ENCODE measurements at places on chromosomes 2 and 18.

- no peak for DNase-seq
Measured at GRCh38 chr18:64017870-64018269, 48.0 kb downstream of the SERPINB8 start.

DNA sequence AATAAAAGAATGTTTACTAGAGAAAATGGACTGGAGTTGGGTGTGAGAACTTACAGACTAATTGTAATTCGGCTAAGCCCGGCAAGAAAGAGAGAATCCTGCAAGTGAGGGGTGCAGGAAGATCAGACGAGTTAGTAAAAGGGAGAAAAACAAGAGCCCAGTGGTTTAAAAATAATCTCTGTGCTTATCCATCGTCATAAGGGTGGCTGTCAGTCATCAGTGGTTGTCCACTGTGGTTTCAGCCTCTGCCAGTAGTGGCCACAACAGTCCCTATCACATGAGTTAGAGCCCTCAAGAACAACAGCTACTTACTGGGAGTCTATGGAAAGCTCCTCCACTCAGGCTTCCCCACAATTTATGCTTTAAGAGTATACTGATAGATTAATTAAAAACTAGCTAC lies 239.8 kb downstream of the SETBP1 start:
- DNase-seq: no peak

DNA sequence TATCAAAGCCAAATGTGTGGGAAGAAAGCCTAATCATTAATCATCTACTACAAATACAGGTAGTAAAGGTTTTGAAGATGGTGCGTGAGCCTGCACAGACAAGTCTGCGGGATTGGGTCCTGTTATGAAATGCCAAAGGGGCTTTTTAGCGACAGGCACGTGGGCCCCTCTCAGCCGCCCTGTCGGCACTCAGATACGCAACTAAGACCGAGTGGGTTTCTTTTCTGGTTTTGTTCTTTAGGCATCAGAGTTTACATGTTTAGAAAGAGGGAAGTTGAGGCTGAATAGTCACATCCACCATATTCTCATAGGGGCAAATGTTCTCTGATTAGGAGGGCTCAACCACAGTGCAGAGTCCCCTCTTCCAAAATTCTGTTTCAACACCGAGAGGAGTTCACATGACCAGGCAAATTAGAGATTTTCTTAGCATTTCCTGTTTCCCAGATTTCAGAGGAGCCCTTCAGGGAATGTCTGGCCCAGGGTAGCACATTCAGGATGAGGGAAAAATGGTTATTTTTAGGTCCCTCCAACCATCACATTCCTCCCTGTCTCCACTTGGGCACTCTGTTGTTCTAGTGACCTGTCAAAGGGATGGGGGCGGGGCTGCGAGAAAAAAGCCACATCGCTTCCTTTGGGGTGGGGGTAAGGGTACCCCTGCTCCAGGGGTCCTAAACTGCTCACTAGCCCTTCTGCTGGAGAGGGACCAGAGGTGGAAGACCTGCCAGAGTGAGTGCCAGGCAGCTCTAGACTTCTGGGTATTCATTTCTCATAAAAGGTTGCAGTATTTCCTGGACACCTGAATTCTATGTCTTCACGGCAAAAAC lies 159.2 kb downstream of the BCL2 start:
- DNase-seq: no peak

DNA sequence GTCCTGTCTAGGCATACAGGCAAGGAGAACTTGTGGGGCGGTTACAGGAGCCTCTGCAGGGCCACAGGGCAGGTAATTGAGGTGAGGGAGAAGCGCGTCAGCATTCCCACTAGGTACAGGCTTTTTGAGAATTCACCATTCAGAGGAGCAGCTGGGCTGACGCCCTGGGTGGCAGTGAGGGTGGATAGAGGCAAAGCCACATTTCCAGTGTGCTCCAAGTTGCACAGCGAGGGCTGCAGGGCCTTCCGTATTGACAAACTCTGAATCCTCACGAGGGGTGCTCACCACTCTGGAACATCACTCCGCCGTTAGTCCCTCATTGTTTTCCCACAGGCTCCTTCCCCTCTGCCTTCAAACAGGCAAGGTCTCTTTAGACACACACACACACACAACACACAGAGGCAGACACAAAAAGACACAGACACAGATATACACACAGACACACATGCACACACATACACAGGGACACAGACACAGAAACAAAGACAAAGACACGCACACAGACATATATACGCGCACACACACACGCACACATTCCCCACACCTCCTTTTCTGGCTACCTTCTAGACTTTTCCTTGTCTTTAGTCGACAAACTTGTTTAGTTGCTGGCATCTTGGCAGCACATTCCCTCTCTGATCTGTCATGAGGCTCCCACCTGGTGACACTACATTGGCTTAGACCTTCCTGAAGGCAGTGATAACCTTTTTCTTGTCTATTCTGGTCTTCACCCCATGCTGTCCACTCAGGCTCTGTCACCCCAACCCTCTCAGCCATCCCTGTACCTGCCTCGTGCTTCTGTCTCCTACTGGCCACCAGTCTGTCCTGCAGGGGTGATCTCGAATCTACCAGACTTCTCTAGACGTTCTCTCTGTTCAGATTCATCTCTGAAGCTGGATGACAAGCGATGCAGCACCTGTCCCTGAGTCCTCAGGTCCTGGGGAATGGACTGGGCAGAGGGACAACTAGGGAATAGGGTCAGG lies 136.8 kb downstream of the ALPK2 start:
- DNase-seq: no peak

GRCh38 chr2:38632980-38633379 lies 30.3 kb upstream of the HNRNPLL start:
- DNase-seq: no peak

DNA sequence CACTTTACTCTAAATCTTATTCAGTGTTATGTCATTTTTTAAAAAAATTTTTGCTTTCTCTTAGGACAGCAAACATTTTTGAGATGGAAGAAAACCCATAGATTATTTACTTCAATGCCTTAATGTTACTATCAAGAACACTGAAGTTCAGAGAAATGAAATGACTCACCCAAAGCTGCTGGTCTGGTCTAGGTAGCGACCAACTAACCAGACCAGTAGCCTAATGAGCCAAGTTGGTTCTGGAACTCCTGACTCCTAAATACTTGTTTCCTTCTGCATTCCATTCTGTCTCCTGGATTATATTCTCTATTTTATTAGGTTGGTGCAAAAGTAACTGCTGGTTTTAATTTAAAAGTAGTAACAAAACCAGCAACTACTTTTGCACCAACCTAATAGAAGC lies 35.4 kb downstream of the SLC8A1 start:
- no peak for DNase-seq

DNA sequence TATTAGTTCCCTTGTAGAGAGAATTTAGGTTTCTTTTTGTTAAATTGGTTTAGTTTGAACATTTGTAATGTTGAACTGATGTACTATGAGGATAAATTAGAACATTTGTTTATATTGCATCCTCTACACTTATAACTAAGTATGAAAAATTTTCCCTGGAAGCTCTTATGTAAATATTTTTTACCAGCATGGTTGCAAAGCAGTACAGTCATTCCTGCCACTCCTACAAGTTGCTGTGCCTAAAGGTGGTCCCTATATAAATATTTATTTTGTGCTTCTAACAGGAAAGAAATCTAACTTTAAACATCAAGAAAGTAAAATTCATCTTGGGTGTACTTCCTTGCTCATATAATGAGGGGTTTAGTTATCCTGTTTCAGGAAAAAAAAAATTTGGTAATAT lies 14.2 kb downstream of the TWSG1 start:
- no peak for DNase-seq

GRCh38 chr2:54907663-54908062 lies 142.6 kb downstream of the RTN4 start:
- DNase-seq: no peak

DNA sequence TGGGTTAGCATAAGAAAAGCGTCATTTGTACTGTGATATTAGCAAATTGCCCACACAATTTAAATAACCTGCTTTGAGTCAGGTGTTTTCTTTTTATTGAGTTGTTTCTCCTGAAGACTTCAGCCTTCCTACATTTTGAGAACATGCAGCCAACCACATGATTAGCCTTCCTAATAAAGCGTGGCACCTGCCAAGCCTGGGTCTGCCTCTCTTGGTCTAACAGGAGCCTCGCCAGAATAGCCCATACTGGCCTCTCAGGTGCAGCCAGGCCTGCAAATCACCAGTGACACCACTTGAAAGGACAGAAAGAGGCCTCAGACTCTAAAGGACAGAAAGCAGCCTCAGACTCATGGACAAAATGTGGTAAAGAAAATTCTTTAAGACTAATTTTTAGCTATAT lies 653.8 kb downstream of the BCL11A start:
- no peak for DNase-seq

- DNase-seq: no peak
Measured at GRCh38 chr2:176614930-176615329, 345.7 kb downstream of the MTX2 start.

DNA sequence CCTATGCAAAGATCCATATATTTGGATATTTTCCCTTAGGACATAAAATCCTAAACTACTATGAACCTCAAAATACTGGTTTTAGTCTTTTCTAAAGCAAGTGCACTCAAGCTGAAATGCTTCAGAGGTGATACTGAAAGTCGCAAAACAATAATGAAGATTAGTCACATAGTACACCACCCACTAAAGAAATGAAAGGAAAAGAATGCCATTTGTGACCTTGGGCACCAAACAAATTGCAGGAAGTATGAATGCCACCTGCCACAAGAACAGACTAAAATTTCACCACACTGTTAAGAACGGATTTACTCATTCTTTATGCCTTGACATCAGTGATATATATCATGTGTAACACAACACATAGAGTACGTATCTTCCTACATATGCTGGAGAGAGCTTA lies 161.5 kb downstream of the ZNF521 start:
- no peak for DNase-seq

DNA sequence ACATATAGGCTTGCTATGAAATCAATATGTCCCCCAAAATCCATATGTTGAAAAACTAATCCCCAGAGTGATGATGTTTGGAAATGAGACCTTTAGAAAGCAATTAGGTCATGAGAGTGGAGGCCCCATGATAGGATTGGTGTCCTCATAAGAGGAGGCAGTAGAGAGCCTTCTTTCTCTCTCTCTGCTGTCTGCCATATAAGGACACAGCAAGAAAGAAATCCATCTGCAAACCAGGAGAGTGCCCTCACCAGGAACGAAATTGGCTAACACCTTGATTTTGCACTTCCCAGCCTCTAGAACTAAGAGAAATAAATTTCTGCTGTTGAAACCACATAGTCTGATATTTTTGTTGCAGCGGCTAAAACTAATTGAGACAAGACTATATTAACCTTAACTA lies 89.5 kb downstream of the NBAS start:
- no peak for DNase-seq

DNA sequence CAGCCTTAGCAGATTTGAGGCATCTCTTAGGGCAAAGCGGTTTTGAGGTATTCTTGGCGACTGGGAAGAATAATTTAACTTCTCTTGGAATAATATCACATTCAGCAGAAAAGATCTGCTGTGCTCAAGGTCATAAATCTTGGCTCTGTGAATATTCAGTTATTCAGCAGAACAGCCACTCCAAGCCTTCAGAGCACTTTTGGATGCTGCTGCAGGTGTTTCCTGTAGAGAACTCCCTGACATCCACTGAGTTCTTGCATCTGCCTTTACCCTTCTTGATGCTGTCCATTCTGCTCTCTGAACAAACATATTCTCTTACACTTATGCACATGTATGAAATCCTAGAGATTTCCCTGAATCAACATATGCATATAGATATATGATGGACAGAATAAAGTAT lies 390.3 kb downstream of the NRXN1 start:
- DNase-seq: no peak

- no peak for DNase-seq
Measured at GRCh38 chr2:105296017-105296611, 33.4 kb downstream of the TGFBRAP1 start.

- no peak for DNase-seq
Measured at GRCh38 chr18:9861157-9861556, 24.6 kb upstream of the TXNDC2 start.

GRCh38 chr2:222912117-222912516 lies 51.3 kb downstream of the ACSL3 start:
- no peak for DNase-seq

GRCh38 chr2:191178806-191179514 lies 28.2 kb upstream of the STAT4 start:
- DNase-seq: no peak

- DNase-seq: no peak
Measured at GRCh38 chr2:199228887-199229819, 228.6 kb downstream of the SATB2 start.

DNA sequence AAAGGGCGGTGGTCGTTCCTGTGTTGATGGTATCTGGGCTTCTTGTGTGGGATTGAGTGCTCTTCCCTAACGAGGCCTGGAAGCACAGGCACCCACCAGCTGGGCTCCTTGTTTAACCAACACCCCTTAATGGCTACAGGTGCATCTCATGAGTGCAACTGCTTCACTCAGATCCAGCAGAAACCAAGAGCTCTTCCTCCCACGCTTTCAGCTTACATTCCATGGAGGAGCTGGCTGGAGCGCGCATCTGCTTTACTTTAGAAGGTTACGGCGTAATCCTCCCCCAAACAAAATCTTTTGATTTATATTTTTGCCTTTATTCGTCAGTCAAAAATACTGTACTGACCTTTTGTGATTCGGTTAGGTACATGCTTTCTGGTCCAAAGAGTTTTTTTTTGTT lies 174.7 kb downstream of the LTBP1 start:
- DNase-seq: no peak

GRCh38 chr2:8538531-8538930 lies 143.3 kb upstream of the ID2 start:
- no peak for DNase-seq

DNA sequence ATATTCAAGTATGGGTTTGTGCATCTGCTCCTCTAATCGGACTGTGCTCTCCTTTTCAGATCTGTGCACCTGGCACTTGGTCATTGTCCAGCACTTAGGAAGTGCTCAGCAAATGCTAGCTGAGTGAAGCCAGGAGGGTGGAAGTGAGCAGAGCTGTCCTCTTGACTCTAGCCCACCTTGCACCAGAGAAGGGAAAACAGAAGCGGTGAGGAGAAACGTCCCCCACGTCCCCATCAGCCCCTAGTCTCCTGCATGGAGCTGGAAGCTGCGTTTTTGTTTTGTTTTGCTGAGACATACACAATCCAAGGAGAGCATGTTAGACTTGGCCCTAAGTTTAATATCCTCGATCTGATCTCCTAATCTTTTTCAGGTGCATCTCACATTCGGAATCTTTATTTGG lies 73.6 kb downstream of the EN1 start:
- DNase-seq: no peak

DNA sequence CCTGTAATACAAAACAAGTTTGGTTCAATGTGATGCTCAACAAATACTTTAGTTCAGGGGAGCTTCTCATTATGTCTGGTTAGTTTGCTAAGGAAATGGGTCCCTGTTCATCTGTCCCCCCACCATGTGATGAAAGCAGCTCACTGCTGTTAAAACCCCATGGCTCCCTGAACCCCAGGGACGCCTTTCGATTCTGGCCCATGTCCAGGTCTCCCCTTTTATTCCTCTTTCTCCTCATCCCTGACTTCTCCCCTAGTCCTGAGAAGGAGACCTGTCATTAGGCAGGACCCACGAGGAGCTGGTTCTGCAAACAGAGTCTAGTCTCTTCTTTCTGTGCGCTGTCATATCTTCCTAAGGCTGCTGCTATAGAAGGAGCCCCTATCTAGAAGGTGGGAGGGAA lies 213.3 kb upstream of the OSR1 start:
- DNase-seq: no peak

All from stimulated activated CD4-positive, alpha-beta T cell treated with anti-CD3 and anti-CD28 coated beads, Interleukin-12 subunit alpha, Interleukin-12 subunit beta, amount 100 ng/mL, for 4 hours (primary cell).